Neural crest cell (in vitro differentiated cells): ENCODE measurements at places on chromosomes 2 and 18.

GRCh38 chr2:110998311-110998710 is 122.4 kb upstream of the BCL2L11 start:
- DNase-seq = no peak

DNA sequence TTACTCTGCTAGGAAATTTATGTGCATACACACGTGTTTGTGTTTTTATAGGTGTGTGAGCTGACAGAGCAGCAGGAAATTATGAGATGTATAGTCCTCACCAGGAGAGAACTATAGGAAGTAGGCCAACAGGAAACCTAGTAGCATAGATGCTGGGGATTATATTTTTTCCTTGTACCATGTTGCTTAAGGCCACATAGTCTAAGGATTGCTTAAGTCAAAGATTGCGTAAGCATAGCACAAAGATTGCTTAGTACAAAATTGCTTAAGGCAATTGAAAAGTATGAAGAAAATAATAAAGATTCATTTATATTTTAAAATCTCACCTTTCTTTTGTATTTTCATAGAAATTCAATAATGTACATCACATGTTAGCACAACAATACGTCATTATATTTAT is 18.7 kb upstream of the CCDC102B start:
- DNase-seq = no peak

DNA sequence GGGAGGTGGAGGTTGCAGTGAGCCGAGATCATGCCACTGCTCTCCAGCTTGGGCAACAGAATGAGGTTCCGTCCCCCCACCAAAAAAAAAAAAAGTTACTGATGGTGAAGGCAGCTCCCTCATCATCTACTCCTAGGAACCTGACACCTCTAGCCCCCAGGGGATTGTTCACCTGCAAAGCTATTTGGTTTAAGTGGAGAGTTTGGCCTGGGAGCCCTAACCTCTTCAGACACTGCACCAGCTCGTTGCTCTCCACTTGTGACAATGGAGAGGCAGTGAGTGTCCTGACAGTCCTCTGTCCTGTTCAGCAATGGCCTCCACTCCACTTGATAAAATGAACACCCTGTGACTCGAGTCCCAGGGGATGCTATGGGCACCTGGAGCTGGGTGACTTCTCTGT is 43.5 kb downstream of the ATP6V1C2 start:
- DNase-seq = no peak

GRCh38 chr18:23967321-23968089 is 47.0 kb upstream of the TTC39C start:
- DNase-seq = no peak

- no peak for DNase-seq
Measured at GRCh38 chr2:20501974-20502373, 55.1 kb downstream of the RHOB start.

- DNase-seq = no peak
Measured at GRCh38 chr2:172674968-172675303, 60.7 kb upstream of the RAPGEF4 start.

DNA sequence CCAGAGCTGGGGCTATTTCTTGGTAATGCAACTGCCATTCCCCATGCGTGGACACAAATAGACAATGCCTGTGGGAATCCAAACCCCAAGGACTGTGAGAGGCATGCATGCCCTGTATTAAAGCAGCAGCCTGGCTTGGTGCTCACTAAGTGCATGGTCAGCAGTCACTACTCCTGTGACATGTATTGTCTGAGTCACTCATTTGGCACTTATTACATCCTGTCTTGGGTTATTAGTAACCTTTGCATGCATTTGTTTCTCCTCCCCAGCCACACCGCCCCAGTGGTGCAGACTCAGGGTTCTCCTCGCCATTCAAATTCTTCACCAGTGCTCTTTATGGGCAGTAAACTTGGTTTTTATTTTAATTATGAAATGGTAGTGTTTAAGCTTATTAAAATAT is 30.2 kb downstream of the PRKCE start:
- no peak for DNase-seq

GRCh38 chr2:66699416-66699792 is 264.5 kb downstream of the MEIS1 start:
- DNase-seq = no peak

DNA sequence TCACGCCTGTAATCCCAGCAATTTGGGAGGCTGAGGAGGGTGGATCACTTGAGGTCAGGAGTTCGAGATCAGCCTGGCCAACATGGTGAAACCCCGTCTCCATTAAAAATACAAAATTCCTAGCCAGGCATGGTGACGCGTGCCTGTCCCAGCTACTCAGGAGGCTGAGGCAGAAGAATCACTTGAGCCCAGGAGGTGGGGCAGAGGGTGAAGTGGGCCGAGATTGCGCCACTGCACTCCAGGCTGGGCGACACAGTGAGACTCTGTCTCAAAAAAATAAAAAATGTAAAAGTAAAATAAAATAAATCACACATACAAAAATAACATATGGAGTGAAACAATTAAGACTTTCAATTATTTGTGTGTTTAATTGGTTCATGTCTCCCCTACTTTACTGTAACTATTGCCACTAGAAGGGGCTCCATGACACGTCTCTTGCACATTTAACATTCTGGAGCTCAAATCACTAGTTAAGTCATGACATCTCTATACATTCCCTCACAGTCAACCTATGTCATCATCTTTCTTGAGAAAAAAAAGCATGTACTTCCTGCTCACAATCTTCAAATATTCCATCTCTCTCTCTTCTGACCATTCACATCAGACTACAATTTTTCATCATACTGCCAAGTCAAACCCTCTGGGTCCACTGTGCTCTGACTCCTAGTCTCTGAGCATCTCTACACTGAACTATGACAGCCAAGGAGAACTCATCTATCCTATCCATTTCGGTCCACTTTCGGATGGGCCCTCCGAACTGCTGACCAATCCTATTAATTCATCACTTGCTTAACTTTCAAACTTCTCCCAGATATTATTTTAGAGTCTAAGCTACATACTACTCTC is 6.7 kb downstream of the GFPT1 start:
- no peak for DNase-seq

- no peak for DNase-seq
Measured at GRCh38 chr2:235752846-235753245, 259.0 kb downstream of the AGAP1 start.

DNA sequence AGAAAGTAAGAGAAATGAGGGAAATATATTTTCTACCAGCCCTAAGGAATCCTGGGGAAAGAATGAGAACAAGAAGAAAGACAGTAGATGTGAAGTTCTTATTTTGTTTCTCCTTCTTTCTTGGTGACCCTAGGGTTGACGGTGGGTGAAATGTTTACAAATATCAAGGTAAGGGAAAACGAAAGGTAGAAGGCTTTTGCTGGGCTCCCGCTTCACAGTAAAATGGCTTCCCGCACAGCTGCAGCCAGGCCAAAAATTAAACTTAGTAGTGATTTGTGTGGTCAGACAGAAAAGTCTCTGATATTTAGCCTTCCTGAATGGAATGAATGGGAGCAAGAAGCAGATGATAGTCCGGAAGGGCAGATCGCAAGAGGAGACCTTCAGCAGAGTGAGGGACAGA is 99.1 kb upstream of the COL3A1 start:
- DNase-seq = no peak

- DNase-seq = no peak
Measured at GRCh38 chr2:68280348-68280747, 28.0 kb upstream of the PPP3R1 start.

- DNase-seq = no peak
Measured at GRCh38 chr18:57697426-57697825, 75.8 kb upstream of the NARS1 start.

GRCh38 chr2:159192371-159192918 is 94.1 kb downstream of the WDSUB1 start:
- no peak for DNase-seq
